Spinal cord (tissue), 10 donors: ENCODE measurements at places on chromosomes 5 and 9. TPM values are rescaled to one million over a fixed set of nuclear protein-coding genes. Genes with fewer than 3 reads are reported as not detected.

- H3K4me1 ChIP-seq = no peaks in the 10 kb centered on the region
- H3K4me3 ChIP-seq = no peak within 1 kb of the TSS
- DNase-seq = no peak
- no peaks in the 10 kb centered on the region for H3K27me3 ChIP-seq
- no peaks in the 10 kb centered on the region for H3K36me3 ChIP-seq
- H3K27ac ChIP-seq = no peak within 1 kb of the TSS
Measured at GRCh38 chr5:55102348-55102747, at the start of gene GZMA. GZMA (plus strand) TSS chr5:55102646; CDS start chr5:55102683, 37 bp downstream.

DNA sequence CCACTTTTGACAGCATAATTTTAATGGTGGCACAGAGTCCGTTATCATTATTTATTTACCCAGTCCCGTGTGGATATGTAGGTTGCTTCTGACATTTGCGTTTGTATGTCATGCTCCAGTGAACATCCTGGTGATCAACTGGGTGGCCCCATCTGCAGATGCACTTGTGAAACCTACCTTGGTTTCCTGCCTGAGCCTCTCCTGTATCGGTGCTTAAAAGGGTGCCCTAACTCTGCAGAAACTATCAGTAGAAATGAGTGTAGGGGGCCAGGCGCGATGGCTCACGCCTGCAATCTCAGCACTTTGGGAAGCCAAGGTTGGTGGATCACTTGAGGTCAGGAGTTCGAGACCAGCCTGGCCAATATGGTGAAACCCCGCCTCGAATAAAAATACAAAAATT is 92.1 kb upstream of the IER5L start:
- DNase-seq = no peak
- no peak overlapping the region for H3K4me3 ChIP-seq
- H3K27me3 ChIP-seq = no peaks in the 10 kb centered on the region
- peaks cover 3% of the 10 kb centered on the region for H3K4me1 ChIP-seq
- H3K36me3 ChIP-seq = no peaks in the 10 kb centered on the region

DNA sequence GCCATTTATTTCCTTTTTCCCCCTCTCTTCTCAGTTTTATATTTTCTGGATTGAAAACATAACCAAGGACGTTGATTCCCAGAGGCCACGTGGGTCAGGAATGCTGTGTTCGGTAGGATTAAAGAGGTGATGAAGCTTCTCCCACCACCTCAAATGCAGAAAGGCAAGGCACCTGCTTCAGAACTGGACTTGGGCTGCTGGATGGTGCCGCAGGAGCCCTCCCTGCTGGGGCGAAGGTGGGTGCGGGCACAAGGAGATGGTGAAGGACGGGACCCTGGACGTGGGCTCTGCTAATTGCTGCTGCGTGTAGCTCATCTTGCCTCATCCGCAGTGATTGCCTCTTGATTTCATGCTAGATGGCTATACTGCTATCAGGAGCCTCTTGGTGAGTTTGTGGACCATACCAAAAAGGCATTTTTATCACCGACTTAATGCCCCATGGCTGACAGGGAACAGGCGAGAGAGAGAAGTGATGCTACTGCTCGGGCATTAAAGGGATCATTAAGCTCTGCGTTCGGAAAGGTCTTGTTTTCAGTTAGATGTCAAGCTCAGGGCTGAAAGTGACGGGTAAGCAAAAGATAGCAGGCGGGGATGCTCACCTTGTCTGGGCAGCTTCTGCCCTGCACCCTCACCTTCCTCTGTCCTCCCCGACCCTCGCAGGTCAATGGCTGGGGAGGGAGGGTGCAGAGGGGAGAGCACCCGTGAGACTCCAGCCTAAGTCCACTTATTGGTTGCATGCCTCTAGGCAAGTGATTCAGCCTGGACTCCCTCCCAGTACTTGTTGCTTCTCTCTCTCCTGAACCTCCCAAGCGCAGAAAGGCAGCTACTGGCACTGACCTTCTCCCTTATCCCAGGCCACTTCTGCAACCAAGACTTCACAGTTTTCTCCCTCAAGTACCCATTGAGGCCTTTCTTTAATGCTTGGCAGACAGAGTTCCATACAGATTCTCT is 71.6 kb upstream of the FSTL4 start:
- no peak for DNase-seq
- H3K4me1 ChIP-seq = peaks cover 9% of the 10 kb centered on the region
- H3K27ac ChIP-seq = no peak overlapping the region
- no peaks in the 10 kb centered on the region for H3K36me3 ChIP-seq
- H3K4me3 ChIP-seq = no peak overlapping the region

The TAS2R1 gene
- not detected for polyA plus RNA-seq

DNA sequence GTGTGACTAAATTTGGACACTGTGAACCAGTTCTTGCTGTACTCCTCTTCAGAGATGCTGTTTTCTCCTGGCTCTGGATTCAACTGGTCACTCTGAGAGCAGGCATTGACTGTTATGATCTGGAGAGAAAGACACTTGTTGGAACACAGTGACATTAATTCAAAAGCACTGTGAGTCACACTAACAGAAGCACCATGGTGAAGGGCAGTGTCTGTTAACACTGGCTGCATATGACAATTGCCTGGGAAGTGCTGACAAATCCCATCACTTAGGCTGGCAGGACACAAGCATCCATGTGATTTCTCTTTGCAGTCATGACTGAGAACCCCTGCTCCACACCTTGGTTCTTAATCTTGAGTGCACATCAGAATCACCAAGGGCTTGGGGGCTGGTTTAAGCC is 132.4 kb downstream of the TRPM6 start:
- no peaks in the 10 kb centered on the region for H3K36me3 ChIP-seq
- H3K4me3 ChIP-seq = no peak overlapping the region
- no peak overlapping the region for H3K27ac ChIP-seq
- no peaks in the 10 kb centered on the region for H3K27me3 ChIP-seq

GRCh38 chr5:153987301-153987700 is 51.4 kb downstream of the FAM114A2 start:
- no peaks in the 10 kb centered on the region for H3K4me1 ChIP-seq
- no peak for DNase-seq
- H3K27me3 ChIP-seq = no peaks in the 10 kb centered on the region
- H3K4me3 ChIP-seq = no peak overlapping the region
- no peaks in the 10 kb centered on the region for H3K36me3 ChIP-seq
- H3K27ac ChIP-seq = no peak overlapping the region
